T-helper 22 cell (primary cell): ENCODE measurements at places on chromosomes 2 and 18.

GRCh38 chr2:213261715-213262114 lies 22.5 kb upstream of the SPAG16 start:
- DNase-seq = no peak

GRCh38 chr2:44652701-44653100 lies 288.8 kb upstream of the SIX3 start:
- DNase-seq = no peak

DNA sequence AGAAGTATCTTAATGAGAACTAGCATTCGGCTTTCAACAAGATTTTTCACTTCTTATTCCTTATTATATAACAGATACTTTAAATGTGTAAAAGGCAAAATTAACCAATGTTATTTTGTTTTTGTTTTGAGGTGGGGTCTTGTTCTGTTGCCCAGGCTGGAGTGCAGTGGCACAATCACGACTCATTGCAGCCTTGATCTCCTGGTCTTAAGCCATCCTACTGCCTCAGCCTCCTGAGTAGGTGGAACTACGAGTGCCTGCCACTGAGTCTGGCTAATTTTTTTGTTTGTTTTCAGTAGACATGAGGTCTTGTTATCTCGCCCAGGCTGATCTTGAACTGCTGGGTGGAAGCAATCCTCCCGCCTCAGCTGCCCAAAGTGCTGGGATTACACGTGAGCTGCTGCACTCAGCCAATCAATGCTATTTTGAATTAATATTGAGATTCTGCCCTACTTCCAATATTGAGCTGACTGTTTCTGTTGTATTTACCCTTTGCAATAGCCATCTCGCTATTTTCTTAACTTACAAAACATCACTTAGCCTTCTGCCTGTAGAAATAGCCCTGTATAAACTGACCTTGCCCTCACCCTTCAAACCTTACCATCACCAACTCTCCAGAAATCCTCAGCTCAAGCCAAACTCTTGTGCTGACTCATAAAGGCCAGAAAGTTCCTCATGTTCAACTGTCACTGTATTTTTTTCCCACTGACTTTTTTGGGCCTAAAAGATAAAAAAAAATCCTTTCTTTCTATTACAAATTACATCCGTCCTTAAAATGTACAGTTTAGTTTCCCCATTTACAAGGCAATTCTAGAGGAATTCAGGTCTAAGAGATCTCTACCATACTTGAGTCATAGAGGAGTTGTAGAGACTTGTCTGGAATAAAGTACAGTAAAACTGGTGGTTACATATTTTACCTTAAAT lies 94.3 kb downstream of the OLA1 start:
- no peak for DNase-seq

DNA sequence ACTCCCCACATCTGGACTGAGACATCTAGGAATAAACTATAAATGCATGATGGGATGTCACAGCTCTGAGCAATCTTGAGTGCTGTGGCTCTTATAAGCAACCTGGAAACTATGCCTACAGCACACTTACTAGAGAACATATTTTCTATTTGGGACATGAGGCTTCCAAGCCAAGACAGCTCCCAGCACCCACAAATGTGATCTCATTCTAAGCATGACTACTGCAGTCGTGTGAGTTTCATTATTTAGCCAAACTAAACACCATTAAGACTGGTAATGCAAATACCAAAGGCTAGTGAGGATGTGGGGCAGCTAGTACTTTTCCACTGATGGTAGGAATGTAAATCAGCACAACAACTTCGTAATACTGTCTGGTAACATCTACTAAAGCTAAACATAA lies 72.5 kb downstream of the RTTN start:
- DNase-seq = no peak

DNA sequence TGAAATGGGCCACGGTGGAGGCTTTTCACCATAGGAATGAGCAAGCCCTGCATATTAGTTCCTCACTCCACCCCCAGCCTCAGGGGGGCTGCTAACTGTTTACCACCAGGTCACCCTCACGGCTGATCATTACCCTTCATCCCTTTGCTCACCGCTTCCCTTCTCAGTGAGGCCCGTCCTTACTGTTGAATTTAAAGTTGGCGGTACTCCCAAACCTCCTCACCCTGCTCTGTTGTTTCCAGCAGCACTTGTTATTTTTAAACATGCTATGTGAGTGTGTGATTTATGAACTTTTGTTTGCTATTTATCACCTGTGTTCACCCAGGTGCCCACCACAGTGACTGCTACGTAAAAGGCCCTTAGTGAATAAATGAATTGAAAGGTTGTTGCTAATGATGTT lies 243.6 kb downstream of the ZNF407 start:
- no peak for DNase-seq

GRCh38 chr2:134692499-134692898 lies 26.3 kb downstream of the TMEM163 start:
- no peak for DNase-seq

DNA sequence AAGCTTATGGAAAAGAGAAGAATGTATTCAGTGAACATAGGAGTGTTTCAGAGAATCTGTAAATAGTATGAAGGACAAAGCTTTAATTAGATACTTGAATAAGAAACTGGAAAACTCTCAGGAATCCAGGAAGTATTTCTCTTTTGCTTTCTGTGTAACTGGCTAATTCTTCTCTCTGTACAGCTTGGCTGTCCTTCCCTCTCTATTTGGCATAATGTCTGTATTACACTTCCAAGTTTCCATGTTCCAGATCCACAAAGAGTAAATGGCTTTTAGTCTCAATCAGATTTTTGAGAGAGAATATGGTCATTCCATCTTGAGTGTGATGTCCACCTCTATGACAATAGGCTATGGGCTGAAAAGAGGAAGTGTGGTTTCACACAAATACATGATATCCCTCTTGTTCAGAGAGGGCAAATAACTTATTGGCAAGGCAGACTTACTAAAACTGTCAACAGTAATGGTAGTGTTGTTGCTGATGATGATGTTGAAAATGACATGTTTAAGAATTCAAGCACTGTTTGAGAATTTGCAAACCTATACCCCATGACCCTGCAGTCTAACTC lies 129.2 kb upstream of the ERBB4 start:
- DNase-seq = no peak

DNA sequence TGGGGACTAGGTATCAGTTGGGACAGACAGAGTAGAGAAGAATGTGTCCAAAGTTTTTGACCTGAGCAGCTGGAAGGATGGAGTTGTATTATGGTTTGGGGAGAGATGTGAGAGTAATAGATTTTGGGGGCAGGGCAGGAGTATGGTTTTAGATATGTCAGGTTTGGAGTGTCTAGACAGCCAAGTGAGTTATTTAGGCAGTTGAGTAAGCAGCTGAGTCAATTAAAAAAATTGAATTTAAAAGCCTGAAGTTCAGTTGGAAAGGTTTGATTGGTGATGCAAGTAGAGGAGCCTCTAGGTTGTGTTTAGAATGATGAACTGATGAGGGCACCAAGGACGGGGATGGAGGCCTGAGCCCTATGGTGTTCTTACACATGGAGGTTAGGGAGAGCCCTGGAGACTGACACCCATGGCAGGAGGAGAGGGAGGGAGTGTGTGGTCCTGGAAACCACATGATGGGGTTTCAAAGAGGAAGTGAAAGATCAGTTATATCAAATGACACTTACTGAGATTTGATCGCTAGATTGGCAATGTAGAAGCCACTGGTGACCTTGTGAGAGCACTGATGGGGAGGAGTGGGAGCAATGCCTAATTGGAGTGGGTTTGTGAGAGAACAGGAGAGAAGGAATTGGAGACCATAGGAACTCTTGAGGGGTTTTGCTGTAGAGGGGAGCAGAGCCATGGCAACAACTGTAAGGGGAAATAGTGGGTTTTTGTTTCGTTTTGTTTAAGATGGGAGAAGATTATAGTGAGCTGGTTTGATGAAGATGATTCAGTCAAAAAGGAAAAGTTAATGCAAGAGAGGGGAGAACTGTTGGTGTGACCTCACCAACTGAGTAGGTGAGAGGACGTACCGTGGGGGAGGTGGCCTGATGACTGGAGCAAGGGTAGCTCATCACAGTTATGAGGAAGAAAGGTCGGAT lies 10.3 kb downstream of the ITGA6 start:
- DNase-seq = no peak

GRCh38 chr2:3435445-3435844 lies 56.0 kb downstream of the TRAPPC12 start:
- no peak for DNase-seq

- DNase-seq = no peak
These were observed 8.9 kb downstream of the EPC2 start for GRCh38 chr2:148653437-148653836.

- no peak for DNase-seq
These were observed 56.3 kb downstream of the RBKS start for GRCh38 chr2:27833931-27834330.

- no peak for DNase-seq
These were observed 167.0 kb upstream of the HDAC4 start for GRCh38 chr2:239567786-239568185.
